ENCODE measurements at places on chromosomes 7 and 10.

GRCh38 chr10:14026325-14026724 lies 304.4 kb downstream of the FRMD4A start:
- no peak for DNase-seq

- no peak for DNase-seq
These were observed 466.5 kb downstream of the PHTF2 start for GRCh38 chr7:78265071-78265470.

GRCh38 chr10:31700181-31700611 lies 228.4 kb downstream of the ARHGAP12 start:
- no peak for DNase-seq

- DNase-seq, result no peak
These were observed 22.4 kb upstream of the EGFR start for GRCh38 chr7:54996391-54996790.

DNA sequence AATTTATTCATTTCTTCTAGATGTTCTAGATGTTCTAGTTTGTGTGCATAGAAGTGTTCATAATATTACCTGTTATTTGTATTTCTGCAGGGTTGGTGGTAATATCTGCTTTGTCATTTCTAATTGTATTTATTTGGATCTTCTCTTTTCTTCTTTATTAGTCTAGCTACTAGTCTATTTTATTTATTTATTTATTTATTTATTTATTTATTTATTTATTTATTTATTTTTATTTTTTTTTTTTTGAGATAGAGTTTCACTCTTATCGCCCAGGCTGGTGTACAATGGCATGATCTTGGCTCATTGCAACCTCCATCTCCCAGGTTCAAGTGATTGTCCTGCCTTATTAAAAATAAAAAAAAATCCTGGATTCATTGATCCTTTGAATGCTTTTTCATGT lies 114.8 kb upstream of the THSD7A start:
- DNase-seq, result no peak

DNA sequence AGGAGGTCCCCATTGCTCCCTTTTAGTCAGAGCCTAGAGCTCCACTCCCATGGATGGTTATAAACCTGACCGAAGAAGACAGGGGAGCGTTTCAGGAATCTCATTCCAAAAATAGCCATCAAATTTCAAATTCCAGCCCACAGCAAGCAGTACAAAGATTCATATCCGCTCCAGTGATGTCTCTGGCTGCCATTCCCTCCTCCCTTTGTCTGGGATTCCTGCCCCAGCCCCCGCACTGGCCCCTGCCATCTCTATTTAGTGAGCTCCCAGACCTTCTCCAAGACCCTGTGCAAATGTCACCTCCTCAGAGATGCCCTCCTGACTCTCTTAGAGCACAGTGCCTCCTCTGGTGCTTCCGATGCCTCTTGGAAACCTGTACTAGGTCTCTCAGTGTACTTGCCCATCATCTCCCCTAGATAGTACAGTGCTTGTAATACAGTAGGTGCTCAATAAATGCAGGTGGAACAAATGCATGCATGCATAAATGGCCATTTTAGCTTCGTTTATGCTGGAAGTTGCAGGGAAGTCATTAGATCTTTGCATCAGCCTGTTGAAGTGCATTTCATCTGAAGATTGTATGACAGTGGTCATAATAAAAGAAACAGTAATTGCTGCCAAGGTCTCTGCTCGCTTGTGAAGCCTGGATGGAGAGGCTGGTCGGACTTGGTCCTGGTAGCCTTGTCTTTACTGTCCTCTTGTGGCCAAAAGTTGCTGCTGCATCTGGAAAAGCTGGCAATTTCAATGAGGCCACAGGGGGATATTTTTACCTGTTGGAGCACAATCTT lies 32.0 kb upstream of the HABP2 start:
- peak; percentile 69 for DNase-seq

DNA sequence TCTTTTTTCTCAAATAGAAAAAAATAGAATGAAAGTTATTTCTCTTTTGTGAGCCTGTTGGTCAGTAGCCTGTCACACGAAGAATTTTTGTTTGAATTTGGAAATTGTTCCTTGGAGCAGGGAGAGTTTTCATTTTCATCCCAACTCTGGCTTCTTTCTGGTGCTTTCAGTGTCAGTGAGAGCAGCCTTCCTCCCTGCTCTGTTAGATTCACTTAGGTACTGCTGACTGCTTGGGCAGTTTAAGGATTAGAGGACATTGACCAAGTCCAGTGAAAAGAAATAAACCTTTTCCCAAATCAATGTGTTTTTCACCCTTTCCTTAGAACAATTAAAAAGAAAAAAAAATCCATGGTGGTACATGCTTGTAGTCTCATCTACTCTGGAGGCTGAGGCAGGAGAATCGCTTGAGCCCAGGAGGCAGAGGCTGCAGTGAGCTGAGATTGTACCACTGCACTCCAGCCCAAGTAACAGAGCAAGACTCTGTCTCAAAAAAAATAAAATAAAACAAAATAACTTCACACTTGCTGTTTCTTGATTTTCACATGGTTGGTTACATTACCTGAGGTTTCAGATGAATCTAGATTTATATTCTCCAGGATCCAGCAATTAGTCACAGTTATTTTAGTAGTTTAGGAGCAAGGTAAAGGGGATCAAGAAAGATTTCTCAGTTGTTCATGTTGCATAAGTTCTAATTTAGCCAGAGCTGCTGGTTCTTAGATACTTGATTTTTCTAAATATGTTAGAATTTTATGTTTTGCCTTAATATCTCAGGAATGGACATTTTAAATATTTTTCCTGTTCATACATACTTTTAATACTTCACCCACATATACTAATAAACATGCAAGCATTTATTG lies 63.1 kb downstream of the ZNRF2 start:
- DNase-seq, result no peak

DNA sequence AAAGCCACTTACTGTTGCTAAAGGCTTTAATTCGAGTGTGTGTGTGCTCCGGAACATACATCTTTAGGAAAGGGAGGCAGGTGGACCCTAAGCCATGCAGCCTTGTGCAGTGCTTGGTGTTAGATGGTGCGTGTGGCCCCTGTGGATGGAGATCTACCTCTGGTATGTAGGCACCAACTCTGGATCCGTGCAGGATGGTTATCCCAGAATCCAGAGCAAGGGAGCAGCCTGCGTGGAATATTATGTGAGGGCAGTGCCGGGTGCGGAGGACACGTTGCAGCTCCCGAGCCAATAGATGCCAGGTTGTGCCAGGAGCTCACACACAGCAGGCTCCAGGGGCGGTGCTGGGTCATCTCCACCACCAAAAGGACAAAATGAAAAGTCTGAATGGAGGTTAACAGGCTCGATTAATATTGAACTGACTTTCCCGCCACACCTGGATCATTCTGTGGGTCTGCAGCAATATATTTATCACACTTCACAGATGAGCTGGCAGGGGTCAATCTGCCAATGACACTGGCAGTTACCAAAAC lies 143.0 kb upstream of the NPS start:
- DNase-seq, result no peak

GRCh38 chr10:113711142-113711541 lies 31.4 kb downstream of the CASP7 start:
- no peak for DNase-seq

GRCh38 chr10:87849001-87849400 lies 14.3 kb downstream of the KLLN start:
- no peak for DNase-seq

DNA sequence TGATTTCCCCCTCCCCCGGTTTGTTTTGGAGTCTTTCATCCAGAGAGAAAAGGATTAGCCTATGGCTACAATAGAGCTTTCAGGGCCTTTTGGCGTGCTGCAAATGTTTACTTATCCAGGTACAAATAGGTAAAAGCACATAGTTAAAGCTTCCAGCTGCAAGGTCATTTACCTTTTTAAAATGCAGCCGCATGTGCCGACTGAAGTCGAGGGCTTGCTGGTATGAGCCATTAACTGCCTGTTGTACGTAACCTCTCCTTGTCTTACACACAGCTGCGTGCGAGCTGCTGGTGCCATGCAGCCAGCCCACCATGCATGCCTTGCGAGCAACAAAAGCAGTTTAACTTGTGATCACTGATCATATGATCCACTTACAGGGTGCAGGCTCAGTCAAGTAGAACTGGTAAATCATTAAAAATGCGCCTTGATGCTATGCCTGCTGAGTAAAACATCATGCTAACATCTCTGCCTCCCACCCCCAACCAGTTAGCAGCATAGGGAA lies 866.4 kb downstream of the LRMDA start:
- DNase-seq, result no peak

DNA sequence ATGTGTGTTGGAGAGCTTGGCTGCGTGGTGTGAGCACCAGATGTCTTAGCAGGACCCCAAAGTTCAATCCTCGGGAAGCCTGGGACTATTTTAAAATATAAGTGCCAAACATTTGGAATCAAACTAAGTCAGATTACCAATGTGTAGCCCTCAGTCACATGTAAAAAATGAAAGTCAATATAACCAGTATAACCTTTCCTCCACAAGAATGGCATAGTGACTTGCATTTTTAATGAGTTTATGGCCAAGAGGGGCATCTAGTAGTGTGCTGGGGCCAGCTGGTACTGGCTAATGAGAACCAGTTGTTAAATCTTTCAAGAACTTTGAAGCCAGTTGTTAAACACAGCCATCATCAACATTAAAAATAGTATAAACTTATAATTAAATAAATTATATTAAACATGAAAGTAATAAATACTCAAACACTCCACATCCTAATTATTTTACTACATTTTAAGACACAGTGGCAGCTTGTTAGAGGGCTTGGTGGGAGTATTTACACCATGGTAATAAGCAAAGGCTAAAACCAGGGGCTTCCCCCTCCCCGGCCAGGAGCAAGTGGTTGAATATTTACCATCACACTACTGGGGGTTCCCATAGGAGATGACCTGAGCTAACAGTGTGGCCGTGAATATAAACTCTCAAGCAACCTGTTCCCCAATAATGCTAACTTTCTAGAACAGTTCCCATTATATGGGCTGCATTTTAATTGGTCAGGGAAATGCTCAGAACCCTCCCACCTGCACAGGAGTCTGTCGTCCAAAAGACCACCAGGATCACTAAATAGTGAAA lies 7.9 kb upstream of the FAM170B start:
- peak; percentile 48 for DNase-seq

DNA sequence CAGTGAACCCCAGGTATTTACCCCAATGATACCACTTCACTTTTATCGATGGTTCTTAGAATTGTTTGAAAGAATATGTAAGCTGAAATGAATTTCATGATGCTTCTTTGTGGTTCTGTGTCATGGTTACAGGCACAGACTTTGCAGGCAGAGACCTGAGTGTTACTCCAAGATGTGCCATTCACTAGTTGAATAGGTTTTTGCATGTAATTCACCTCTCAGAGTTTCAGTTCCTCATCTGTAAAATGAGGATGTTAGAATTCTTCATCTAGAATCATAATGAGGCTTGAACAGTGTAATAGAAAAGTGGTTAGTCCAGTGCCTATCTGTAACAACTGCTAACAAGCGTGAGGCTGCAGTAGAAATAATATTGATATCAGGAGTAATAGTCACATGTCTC lies 54.6 kb downstream of the VSTM2A start:
- peak; percentile 19 for DNase-seq

DNA sequence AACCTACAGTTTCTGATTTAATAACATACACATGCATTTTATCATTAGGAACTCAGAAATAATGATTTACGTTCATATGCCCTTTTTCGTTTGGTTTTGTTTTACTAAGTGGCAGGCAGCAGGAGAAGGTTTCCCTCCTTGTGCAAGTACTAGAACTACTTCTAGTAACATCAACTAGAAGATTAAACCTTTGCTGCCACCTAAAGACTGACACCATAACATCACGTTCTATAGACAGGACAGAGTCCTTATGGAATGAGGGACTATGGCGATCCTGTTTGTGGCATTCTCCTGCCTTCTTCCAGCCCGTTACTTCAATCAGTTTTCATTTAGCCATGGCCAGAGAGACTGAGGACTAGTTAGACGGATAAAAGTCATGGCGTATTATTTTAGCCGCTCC lies 53.2 kb downstream of the GAD2 start:
- DNase-seq, result peak; percentile 18

DNA sequence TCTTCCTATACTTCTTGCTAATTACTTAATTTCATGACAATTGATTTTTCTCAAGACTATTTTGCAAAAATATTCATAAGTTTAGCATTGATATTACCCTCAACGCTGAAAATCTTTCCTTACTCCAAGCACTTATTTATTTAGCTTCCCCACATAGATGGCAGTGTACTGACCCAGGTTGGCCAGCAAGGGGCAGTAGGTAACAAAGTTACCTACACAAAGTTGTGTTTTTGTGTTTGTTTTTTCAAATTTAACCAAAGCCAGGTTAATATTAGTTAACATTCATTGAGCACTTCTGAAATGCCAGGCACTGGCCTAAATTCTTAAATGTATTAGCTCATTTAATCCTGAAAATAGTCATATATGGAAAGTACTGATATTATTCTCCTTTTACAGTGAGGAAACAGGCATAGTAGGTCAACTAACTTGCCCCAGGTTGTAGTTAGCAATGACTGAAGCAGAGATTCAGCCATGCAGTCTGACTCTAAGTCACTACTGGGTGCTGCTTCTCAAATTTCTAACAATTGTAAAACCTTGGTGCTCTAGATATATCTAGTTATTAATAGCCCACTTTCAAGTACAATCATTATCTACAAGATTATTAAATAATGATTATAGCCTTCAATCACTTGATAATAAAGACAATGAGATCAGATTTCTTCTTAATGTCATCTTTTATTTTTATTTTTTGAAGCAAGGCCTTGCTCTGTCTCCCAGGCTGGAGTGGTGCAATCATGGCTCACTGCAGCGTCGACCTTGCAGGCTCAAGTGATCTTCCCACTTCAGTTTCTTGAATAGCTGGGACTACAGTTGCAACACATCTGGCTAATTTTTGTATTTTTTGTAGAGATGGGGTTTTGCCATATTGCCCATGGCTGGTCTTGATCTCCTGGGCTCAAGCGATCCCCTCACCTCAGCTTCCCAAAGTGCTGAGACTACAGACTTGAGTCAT lies 5.8 kb upstream of the GGCT start:
- DNase-seq, result no peak

DNA sequence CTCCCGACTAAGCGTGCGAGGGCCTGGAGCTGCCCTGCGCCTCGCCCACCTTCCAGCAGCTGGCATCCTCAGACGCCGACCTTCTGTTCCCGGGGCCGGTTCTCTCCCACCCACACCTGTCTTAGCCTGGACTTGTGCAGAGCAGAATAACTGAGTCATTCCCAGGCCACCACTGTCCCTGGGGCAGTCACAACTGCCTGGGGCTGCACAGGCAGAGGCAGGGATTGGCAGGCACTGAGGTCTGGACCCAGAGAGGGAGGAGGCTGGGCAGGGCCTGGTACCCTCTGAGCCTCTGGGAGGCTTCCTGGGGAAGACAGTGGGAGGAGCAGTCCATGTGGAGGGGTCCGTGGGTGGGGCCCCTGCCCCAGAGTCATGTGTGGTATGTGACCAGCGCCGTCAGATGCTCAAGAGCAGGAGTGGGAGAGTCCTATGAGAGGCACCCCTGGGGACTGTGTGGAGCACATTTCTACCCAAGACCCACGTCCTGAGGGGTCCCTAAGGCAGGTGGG lies 74.3 kb downstream of the NKX6-2 start:
- no peak for DNase-seq

DNA sequence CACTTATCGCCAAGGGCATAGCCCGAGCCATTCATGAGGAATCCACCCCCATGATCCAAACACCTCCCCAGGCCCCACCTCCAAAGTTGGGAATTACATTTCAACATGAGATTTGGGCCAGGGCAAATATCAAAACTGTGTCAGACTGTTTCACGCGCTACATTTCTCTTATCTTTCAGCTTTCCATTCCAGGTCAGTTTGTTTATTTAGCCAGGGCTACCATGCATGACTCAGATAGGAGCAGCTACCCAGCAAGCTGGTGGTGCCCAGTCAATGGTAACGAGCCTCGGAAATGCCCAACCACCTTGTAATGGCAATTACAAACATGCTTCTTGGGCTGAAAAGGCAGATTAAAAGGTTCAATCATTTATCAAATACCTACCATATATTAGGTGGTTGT lies 43.6 kb upstream of the BAMBI start:
- no peak for DNase-seq

- no peak for DNase-seq
These were observed 2.3 kb downstream of the RNF216 start for GRCh38 chr7:5779141-5779540.
